ENCODE measurements at places on chromosomes 1 and 21.

DNA sequence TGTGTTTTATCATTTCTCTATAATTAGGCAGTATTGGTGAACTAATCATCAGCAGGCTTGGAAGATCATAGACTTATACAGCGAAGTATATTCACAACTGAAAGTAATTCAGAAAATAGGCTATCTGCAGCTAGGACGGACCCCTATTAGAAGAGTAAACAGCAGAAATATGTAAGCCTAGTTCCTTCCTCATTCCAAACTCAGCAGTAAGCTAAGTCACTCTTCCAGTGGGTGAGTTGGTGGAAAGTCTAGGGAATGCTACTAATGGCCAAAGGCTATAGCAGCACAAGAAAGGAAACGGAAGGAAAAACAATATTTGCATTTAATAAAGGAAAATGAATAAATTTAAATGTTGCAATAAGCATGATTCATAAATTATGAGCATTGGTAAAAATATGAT lies 918.1 kb upstream of the TMPRSS15 start:
- DNase-seq: no peak

DNA sequence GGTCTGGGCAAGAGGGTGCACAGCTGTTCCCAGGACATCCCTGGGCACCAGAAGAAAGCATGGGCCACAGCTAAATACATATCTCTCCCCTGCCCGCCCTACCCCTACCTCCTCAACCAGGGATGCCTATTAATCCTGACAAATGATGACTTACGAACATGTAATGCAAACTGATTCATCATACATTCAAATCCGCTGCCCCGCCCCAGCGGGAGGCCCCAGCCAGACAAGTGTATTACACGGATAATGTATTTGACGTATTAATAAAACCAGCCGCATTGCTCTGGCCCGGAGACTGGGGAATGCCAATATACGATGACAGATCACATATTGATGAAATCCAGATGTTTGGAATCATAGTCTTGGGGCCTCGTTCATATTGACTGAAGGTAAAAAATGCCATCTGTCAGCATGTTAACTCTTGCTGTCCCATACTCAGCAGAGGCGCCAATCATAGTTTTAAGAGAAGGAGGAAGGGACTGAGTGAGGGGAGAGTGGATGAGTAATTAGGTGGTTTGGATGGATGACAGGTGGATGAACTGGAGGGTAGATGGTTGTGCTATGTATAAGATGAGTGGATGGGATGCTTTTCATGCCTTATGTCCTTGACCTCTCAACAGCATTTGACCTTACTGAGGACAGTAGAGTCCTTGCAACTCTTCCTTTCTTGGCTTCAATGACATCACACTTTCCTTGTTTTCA lies 68.2 kb downstream of the TMEM53 start:
- no peak for DNase-seq

DNA sequence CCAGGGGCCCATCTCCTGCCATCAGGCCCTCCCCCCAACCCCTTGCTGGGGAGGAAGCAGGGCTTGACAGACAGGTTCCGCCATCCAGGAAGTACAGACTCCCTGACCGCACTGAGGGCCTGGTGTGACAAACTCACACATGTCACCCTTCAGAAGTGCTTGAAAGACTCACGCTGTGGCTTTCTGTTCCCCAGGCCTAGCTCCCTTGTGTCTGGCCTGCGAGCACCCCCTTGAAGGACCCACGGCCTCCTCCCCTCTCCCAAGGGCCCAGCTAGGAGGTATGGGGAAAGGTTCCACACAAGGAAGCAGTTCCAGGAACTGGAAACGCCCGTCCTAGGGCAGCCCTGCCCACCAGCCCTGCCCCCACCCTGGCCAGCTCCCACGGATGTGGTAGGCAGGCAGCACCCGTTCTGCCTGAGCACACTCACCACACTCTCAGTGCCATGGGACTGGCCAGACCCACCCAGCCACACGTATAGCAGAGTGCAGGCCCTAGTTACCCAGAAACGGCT lies 26.7 kb downstream of the SLC2A1 start:
- DNase-seq: no peak

- no peak for DNase-seq
Measured at GRCh38 chr21:45834821-45835293, 146.7 kb upstream of the COL6A1 start.

DNA sequence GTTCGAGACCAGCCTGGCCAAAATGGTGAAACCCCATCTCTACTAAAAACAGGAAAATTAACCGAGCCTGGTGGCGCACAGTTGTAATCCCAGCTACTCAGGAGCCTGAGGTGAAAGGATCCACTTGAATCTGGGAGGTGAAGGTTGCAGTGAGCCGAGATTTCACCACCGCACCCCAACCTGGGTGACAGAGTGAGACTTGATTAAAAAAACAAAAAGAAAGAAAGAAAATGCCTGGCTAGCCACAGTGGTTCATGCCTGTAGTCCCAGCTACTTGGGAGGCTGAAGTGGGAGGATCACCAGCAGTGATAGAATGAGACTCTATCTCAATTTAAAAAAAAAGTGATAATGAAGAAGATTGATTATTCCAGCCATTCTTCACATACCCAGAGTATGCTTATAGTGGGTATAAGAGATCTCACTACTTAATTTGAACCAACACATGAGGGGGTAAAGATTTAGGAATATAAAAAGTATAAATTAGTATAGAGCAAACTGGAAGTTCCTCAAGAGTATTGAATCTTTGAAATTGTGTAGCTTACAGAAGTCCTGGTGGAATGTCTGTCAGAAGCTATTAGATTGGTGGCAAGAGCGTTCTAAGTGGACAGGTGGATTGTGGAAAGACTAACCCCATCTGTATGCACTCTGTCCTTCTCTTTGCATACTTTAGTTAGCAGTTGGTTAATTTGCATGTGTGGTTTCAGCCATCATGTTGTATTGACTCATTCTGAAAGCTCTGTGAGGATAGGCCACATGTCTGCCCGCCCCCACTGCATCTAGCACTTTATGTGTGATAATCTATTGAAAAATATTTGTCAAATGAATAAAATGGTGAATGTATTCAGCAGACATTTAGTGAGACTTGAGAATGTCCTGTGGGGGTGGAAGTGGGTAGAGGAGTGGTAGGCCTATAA lies 25.0 kb downstream of the RLF start:
- DNase-seq: no peak

DNA sequence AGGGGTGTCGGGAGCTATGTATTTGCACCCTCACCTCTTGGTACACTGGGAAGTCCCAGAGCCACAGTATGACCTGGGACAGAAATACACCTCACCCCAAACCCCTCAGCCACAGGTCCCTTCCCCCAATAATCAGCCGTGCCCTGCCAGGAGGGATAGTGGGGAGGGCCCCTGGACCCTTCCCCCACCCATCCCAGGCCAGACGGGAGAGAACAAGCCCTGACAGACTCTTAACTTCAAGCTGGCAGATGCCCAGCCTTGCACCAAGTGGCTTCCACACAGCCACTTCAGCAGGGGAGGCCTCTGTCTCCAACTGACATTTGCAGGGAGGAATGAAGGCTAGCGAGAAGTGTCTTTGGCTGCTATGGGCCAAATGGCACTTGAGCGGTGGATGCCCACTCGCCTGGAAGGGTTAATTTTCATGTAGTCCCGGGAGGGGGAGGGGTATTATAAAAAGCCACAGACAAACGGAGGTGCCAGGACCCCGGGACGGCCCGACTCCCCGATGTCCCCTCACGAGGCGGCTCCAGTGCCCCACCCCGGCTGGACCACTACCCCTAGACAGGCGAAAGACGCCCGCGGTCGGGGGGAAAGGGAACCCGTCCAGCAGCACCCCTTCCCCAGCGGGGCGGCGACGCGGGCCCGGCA lies 495 bp downstream of the SYNC start:
- DNase-seq: no peak

Data from cortex of kidney (tissue), 1 donor.